ENCODE measurements at places on chromosomes 1 and 21.
A peak's percentile ranks its signal among the peaks of the same experiment; 100 is the strongest.

DNA sequence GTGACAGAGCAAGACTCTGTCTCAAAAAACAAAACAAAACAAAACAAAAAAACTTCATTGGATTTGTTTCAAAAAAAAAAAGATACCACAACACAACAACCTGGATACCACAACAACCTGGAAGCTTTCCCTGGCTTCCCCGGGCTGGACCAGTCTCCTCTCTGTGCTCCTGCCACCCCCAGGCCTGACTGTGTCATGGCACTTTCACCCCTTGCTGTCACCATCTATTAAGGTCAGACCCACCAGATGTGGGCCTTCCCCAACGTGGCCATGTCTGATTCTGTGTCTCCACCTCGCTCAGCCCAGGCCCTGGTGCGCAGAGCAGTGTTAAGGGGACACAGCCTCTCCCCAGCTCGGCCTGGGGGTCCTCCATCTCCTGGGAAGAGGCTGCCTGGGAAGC lies 28.3 kb upstream of the ACOT11 start:
- DNase-seq: no peak

- DNase-seq: no peak
These were observed 20.9 kb downstream of the PTPRU start for GRCh38 chr1:29256979-29257804.

- no peak for DNase-seq
These were observed 58.0 kb downstream of the FAAP20 start for GRCh38 chr1:2136386-2137235.

DNA sequence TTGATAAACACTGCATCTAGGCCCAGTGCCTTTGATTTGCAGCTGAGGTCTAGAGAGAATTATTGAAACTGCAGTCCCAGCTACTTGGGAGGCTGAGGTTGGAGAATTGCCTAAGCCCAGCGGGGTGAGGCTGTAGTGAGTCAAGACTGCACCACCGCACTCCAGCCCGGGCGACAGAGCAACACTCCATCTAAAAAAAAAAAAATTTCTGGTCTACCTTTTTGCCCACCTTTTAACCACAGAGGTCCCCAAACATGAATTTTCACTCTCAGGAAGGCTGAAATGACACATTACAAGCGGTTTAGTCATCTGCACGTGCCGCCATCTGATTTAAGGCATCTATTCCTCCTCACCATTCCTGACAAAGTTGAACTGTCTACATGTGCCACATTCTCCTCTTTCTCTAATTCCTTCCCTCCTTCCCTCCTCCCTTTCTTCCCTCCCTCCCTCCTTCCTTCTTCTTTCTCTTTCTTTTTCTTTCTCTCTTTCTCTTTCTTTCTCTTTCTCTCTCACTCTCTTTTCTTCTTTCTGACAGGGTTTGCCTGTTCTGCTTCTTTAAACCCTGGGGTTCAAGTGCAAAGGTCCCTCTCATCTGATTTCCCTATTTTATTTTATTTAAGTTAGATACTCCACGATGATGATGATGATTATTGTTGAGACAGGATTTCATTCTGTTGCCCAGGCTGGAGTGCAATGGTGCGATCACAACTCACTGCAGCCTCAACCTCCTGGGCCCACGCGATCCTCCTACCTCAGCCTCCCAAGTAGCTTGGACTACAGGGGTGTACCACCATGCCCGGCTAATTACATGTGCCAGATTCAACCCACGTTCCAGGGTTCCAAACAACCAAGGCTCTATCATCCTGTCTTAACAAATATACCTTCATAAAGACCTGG lies 3.0 kb upstream of the SOD1 start:
- DNase-seq: no peak

- DNase-seq: no peak
These were observed 1346.5 kb downstream of the MRPL39 start for GRCh38 chr21:24260751-24261150.

- no peak for DNase-seq
These were observed 365.4 kb downstream of the LRRIQ3 start for GRCh38 chr1:73832276-73833181.

- DNase-seq: peak; percentile 59
These were observed 21.1 kb downstream of the ROR1 start for GRCh38 chr1:63794939-63795378.

DNA sequence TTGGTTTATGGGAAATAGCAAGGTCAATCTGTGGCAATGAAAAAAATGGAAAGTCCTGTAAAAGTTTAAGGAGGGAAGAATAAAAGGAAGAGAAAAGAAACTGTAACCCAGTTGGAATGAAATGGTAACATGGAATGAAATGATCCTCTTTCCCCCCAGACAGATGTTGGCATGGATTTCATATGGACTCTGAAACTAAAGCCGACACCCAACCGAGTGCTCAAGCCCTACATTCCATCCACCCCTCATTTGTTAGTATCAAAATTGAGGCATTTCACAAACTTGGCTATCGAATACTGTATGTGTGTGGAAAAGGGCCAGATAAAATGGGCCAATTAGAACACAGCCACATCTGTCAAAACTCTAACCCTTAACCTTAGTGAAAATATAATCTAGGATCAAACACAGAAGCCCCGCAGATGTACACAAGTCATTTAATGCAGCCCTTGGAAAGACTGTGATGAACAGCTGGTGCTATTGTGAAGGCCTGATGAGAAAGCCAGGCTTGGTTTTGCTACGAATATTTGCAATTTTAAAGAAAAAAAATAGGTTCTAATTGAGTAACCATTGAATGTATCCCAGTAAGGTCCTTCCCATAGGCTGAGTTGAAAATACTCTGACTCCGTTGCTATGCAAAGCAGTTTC lies 72.6 kb upstream of the RGL1 start:
- DNase-seq: no peak

DNA sequence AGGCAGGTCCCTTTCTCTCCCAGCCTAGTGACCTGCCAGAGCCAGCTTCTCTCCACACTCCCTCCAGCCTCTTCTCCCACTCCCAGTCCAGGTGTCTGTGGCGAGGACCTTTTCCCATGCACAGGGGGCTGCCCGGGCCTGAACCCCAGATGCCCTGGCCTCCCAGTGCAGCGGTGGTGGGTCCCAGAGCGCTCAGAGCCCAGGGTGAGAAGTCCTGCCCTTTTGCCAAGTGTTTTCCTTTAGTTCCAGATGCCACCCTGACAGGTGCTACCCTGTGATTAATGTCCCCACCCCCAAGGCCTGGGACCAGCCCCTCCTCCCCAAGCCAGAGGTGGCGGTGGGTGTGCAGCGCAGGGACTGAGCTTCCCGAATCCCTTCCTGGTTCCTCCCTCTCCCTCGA lies 90.4 kb downstream of the PAX7 start:
- DNase-seq: no peak

- DNase-seq: no peak
These were observed 2.8 kb downstream of the GALE start for GRCh38 chr1:23797478-23798448.

DNA sequence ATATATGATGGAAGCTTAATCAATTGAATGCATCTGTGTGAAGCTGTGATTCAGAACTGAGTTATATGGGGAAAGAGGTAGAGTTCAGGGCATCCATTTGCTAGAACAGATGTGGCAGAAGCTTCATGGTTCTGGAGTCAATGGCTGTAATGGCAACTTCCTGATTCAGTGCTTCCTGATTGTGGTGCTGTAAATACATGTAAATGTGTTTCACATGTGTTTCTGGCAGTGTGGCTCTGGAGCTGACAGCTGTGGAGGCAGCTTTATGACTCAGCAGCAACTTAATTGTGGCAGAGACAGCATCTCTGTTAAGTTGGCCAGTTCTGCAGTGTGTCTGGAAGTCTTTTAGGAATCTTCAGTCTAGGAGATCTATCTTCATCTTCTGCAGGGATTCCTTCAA lies 226.6 kb upstream of the ZRANB2 start:
- no peak for DNase-seq

DNA sequence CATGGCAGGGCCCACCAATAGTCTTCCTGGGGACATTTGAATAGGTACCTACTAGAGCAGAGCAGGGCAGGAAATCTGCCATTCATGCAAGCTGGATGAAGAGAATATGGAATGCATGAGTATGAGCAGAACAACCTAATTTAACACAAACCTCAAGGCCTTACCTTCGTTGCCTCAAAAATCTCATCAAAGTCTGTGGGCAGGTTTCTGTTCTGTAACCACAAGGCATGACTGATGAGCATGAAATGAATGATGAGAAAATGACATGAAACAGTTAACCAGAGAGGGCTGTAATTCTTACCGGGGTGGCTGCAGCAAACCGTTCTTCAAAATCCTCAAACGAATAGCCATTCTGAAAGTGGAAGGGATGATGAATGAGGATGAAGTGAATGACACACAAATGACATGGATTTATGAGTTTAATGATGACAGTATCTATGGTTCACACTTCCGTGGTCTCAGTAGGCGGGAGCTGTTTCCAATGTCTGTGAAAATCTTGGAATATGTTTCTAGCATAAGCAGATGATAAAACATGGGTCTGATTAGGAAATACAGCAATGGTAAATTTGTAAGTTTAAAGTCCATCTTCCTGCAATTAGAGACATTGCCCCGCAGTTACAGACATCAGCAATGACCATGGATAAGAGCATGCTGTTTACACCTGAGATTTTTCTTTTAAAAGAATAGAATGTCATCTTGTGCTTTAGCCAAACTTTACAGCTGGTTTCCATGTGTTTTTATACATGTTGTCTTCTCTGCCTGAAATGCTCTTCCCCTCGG lies 67.6 kb upstream of the C8B start:
- DNase-seq: no peak

DNA sequence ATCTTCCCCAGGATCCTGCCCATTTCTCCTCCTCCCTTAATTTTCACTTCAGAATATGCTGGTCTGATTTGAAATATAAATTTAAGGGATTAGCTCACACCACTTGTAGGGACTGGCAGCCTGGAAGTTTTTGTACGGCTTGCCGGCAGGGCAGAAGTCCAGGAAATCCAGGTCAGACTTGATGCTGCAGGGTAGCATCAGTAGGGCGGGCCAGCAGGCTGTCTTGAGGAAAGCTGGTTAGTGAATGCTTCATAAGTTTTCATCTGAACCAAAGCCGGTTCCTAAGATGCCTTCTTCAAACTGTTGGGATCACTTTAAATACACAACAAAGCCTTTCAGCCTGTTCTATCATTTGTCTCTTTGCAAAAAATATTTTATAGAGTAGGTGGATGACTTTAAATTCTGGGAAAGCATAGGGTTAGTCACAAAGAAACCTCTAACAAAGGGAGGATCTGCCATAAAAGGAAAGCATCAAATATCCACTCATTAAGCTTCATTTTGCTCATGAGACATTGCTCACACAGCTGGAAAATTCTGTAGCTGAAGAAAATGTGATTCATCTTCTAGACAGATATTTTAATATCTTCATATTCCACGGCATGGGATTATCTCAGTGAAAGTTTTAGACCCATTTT lies 90.7 kb upstream of the GFI1 start:
- DNase-seq: no peak

GRCh38 chr1:234957330-234958065 lies 171.1 kb downstream of the TOMM20 start:
- peak; percentile 42 for DNase-seq

- no peak for DNase-seq
These were observed 309.1 kb downstream of the HMCN1 start for GRCh38 chr1:186043296-186043695.

DNA sequence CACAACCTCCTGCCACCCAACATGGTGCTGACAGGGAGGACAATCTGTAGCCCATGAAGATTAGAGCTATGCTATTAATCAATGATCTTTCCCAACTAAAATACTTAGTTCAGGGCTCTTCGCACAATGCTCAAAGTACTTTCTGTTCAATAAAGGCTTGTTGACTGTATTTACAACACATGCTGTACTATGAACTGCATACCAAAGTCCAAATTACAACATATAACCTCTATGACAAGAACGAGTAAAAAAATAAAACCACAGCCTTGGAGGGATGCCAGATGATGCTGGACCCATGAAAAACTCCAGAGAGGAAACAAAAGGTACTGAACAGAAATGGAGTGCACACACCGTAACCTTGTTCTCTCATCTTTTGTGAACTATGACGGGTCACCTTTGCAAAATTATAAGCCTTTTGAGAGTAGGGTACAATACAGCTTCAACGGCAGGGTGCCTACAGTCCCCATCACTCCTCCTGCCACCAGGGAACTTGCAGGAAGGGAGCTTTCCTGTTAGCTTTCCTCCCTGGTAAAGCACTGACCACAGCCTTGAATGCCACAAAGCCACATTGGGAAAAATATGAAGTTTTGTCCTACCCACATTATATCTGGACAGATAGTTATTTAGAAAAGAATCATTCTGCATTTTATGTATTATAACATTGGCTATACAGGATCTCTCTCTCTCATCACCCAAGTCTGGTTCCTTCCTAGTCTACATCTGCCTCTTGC lies 175.6 kb downstream of the NRIP1 start:
- DNase-seq: no peak

DNA sequence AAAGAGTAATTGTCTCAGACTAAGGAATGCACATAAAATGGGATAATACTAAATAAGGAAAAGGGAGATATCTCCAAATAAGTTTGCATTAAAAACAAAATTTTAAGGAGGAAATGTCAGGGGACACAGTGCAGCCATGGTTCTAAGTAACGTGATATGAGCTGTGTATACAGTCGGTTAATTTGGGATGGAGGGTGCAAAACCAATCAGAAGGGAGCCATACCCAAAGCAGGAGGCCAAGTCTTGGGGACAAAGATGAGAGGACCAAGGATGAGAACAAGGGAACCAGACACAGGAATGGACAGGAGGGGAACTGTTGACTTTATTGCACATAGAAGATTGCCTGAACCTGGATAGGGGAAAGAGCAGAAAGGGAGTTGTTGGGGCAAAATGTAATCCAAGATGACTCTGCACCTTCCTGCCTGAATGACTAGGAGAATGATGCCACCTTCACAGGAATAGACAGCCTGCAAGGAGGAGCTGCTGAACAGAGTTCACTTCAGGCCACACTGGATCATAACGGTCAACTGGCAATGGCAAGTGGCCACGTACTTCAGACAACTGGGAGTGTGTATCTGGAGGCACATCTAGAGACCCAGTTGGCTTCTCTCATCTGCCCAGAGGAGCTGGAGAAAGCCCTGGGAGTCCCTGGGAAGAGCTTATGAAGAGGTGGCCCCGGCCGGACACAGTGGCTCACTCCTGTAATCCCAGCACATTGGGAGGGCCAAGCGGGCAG lies 22.0 kb upstream of the BOLA1 start:
- DNase-seq: no peak

GRCh38 chr1:218135371-218135770 lies 149.7 kb upstream of the RRP15 start:
- DNase-seq: no peak

- DNase-seq: no peak
These were observed 9.8 kb downstream of the LGR6 start for GRCh38 chr1:202203238-202204039.

- no peak for DNase-seq
These were observed 2.2 kb upstream of the UBAP2L start for GRCh38 chr1:154218545-154218944.

GRCh38 chr1:43688594-43689000 lies 18.7 kb upstream of the ST3GAL3 start:
- no peak for DNase-seq

GRCh38 chr1:61378494-61379180 lies 296.3 kb downstream of the NFIA start:
- no peak for DNase-seq

DNA sequence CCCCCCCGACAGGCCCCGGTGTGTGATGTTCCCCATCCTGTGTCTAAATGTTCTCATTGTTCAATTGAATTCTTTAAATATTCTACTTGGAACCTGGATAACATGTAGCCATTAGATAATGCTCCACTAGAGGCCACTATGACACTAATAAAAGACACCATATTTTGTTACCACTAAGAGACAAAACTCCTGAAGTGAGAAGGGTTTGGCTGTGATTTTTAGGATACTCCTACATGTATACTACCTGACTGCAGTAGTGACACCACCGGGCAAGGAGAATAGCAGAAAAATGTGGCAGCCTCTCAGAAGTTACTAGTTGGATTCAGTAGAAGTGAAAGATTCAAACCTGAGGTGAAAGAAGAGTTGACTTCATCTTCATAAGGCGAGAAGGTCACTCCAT lies 36.0 kb downstream of the F5 start:
- no peak for DNase-seq
